Osteocyte (in vitro differentiated cells): ENCODE measurements at places on chromosomes 11 and 22. TPM values are rescaled to one million over a fixed set of nuclear protein-coding genes. Genes with fewer than 3 reads are reported as not detected.

Gene IGF2
- 521 and 590 TPM in 2 replicates for total RNA-seq

Gene TRIM48
- total RNA-seq: not detected in 2 replicates

Gene BIRC3
- 1.0 and 1.5 TPM in 2 replicates for total RNA-seq

Gene FAM83F
- total RNA-seq: not detected in 2 replicates

Gene KDM4E
- not detected in 2 replicates for total RNA-seq

Gene UPK3A
- not detected in 2 replicates for total RNA-seq

Gene RCOR2
- total RNA-seq: 2.5 and 2.6 TPM in 2 replicates

Gene FGF3
- 2.3 and 2.5 TPM in 2 replicates for total RNA-seq

Gene FGF4
- total RNA-seq: 0.26 and 0.40 TPM in 2 replicates

Gene HOATZ
- total RNA-seq: not detected in 2 replicates

Gene FIBP
- 92.4 and 92.8 TPM in 2 replicates for total RNA-seq

Gene SSTR3
- not detected in 2 replicates for total RNA-seq

Gene IZUMO1R
- total RNA-seq: not detected in 2 replicates

Gene ADAMTS15
- 78.8 and 81.6 TPM in 2 replicates for total RNA-seq

Gene TLCD5
- 10.9 and 11.6 TPM in 2 replicates for total RNA-seq

Gene TREH
- not detected in 2 replicates for total RNA-seq

Gene SOX6
- total RNA-seq: 13.4 and 17.6 TPM in 2 replicates

Gene TAF6L
- total RNA-seq: 40.8 and 42.8 TPM in 2 replicates

Gene CLDN5
- total RNA-seq: not detected in 2 replicates
